ENCODE measurements at places on chromosomes 6 and 20. TPM values are rescaled to one million over a fixed set of nuclear protein-coding genes. Genes with fewer than 3 reads are reported as not detected.

- DNase-seq = no peak
Measured at GRCh38 chr20:13271977-13272975, 51.2 kb downstream of the ISM1 start.

LPIN3 gene
- 0.77 TPM for total RNA-seq

PKHD1 gene
- total RNA-seq = not detected

HLA-DQB1 gene
- total RNA-seq = 9.7 TPM

GABRR2 gene
- 0.50 TPM for total RNA-seq

PACRG gene
- total RNA-seq = not detected

- no peak for DNase-seq
Measured at GRCh38 chr20:15236812-15237211, 899.4 kb upstream of the FLRT3 start.

GRCh38 chr6:73503027-73503772, 17.6 kb downstream of the EEF1A1 start:
- DNase-seq = no peak

GRCh38 chr6:163944897-163945296, 530.4 kb downstream of the QKI start:
- DNase-seq = no peak

- DNase-seq = no peak
Measured at GRCh38 chr6:90896075-90896547, 309.2 kb upstream of the MAP3K7 start.

- DNase-seq = no peak
Measured at GRCh38 chr6:27541212-27541932, 68.5 kb upstream of the ZNF184 start.

DNA sequence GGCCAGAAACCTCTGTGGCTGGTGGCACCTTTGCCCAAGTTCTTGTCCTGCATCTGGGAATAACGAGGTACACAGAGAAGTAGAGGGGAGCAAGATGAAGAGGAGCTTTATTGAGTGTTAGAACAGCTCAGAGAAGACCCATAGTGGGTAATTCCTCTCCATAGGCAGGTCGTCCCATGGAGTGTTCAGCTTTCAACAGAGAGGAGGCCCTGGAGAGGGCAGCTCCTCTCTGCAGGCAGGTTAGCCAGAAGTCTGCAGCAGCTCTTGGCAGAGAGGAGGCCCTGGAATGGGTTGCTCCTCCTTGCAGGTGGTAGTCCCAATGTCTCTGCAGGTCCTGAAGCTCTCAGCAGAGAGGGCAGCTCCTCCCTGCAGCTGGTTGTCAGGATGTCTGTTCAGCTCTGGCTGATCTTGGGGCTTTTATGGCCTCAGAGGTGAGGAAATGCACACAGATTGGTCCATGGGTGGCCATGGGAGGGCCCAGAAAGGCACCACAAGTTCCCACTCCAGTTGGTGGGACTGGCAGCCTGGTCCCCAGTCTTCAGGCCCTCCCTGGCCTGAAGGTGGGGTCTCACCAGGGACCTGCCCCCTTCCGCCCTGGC, 89.0 kb downstream of the IPCEF1 start:
- peak; percentile 17 for DNase-seq

DNA sequence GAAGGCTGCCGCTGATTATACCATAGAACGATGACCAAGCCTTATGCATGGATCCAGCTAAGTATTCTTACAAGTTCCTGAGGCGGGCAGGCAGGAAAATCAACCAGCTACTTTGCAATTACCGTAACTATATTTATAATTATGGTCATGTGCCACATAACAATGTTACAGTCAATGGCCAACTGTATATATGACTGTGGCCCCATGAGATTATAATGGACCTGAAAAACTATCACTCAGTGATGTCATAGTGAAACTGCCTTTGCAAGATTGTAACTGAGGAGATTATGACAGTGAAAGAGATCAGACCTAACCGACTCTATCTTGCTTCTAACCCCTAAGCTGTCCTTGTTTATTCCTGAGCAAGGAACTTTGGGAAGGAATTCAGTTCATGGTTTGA, 33.1 kb upstream of the FAM135A start:
- DNase-seq = no peak

DNA sequence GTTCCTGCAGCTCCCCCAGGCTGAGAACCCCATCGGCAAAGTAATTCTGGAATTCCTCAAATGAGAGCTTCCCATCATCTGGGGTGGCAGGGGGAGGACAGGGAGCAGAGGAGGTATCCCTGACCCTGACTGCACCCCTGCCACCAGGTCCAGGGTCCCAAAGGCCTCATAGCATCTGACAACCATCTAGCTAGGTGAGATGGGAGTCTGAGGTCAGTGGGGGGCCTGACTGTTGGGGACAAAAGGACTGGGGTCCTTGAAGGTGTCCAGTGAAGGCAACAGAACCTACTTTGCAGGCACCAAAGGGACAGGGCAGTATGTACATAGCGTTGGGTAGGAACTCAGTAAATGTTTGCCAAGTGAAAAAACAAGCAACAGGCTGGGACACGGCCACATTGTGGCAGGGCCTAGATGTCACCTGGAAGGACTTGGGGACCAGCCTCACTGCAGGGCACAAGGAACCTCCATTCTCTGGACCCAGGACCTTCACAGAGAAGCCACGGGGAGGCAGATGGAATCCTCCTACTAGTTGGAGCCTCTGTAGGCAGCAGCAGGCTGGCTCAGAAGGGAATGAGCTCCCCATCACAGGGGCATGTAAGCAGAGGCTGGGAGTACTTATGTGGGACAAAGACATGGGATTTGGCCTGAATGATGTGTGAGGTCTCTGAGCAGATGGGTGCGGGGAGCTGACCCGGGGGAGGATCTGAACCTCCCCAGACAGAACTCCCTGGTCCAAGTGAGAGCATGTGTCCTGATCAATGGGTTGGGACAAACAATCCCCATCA, 3.3 kb downstream of the NECAB3 start:
- DNase-seq = no peak

DNA sequence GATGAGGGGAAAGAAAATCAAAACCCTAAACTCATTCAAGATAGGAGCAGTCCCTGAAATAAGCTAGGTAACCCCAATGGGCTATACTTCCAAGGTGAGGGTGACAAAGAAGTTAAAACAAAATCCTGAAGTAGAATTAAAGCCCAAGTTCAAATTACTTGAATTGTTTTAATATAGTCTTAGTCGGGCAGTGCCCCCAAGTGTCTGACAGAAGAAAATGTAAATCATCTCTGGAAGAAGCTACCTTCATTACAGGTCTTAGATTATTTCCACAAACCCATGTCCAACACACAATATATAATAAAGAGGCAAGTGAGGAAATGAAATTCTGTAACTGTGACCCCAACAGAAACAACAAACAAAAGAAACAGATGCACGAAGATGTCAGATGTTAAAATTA, 36.8 kb upstream of the L3MBTL3 start:
- DNase-seq = no peak

DNA sequence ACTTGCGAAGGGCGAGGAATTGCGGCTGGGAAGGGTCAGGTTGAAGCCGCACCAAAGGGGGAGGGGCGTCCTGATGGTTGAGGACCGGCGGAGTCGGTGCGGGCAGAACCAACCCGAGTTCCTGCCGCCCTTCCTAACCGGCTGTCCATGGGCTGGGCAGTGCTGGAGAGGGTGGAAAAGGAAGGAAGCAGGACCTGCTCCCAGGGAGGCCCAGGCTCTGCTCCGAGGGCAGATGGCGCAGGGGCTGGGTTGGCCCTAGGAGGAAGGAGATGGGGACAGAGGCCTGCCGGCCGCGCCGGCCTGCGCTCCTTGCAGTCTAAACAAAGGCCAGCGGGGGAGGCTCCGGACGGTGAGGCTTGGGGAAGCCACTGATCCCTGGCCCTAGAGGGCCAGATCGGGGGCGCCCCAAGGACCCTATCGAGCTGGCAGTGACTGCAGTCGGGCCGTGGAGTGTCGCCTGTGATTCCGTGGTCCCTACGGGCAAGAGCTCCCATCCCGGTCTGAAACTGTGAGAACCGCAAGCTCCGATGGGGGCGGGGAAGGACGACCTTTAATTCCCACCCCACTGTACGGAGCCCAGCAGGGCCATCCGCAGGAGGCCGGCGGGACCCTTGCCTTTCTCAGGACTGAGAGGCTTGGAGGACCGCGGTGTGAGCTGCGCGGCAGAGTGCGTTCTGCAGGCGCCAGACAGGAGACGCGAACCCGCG, 39.4 kb downstream of the YTHDF1 start:
- DNase-seq = no peak

DNA sequence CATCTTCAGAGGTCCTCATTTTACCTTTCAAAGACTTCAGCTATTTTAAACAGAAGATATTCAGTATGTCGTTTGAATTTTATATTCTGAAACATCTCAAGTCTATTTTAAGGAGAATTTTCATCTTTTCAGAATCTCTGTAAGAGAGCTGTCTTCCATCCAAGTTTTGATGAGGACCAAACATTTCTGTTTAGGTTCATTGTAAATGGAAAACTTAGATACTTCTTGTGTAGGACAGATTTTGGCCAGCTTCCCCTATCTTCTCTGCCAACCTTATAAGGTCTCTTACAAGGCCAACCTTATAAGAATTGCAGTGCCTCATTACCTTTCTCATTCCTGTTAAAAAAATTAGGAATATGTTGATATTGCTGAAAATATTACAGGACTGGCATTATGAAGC, 88.1 kb downstream of the AKAP7 start:
- DNase-seq = no peak

CLIC5 gene
- total RNA-seq = 8.5 TPM

GRCh38 chr6:160217073-160217472, 41.5 kb downstream of the SLC22A2 start:
- DNase-seq = no peak

GRCh38 chr6:13741365-13741764, 29.7 kb upstream of the RANBP9 start:
- DNase-seq = no peak

DNA sequence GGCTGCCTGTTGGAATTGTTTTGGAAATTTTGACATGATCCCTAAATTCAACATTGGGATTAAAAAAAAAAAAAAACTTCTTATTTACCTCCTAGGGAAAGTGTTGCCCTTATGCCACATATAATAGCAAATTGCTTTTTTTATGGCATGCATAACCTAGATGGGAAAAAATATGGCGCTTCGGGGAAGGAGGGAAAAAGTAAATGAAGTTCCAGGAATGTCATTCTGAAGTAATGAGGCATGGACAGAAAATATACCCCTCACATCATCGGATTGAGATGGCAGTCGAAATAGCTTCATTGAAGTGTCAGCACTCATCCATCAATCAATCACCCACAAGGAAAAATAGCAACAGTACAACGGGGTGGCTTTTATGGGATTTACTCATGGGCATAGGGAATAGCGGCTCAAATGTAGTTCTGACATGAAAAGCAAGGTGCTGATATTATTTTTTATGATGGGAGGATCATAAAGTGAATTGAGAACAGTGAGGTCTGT, 104.8 kb downstream of the ZNF217 start:
- no peak for DNase-seq

SDCBP2 gene
- total RNA-seq = 4.4 TPM

DNA sequence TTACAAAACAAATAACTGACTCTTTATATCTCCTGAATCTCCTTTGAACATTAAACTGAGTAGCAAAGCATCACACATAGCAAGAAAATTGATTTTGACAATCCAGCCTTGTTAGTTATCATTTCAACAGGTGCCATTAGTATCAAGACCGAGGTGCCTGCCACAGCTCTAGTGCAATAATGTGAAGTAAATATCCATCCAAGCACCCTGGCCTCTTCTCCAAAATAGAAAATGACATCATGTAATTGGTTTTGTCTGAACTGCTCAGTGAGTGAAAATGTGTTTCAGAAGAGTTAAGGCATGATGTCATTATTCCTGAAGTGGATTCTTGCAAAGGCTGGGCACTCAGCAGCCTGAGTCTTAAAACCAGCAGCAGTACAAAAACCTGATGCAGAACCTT, 341.4 kb downstream of the PLCB1 start:
- DNase-seq = no peak

HTR1E gene
- total RNA-seq = not detected

GPR63 gene
- total RNA-seq = 1.5 TPM

- no peak for DNase-seq
Measured at GRCh38 chr20:15224199-15224598, 886.8 kb upstream of the FLRT3 start.

GRCh38 chr6:169510871-169511270, 191.0 kb downstream of the WDR27 start:
- no peak for DNase-seq

DNA sequence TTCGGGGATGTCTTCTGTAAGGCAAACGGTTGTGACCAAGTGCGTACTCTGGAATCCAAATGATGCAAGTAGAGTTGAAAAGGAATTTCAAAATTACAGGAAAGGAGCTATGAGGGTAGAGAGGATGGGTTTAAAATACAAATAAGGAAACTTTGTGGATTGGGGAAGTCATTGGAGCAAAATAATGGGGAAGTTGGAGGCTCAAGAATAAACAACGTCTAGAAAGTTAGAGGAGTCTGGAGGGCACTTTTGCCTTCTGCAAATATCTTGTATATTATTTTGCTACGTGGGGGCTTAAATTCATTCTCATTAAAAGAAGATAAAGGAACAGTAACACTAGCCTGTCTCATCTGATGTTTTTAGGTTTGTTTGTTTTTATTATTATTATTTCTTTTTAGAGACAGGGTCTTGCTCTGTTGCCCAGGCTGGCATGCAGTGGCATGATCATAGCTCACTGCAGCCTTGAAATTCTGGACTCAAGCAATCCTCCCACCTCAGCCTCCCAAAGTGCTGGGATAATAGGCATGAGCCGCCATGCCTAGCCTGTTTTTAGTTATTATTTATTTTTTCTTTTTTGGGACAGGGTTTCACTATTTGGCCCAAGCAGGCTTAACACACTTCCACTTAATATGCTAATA, 55.0 kb upstream of the TNFAIP3 start:
- no peak for DNase-seq

FKBP1A gene
- total RNA-seq = 247 TPM

- no peak for DNase-seq
Measured at GRCh38 chr20:60100780-60101179, 142.6 kb downstream of the CDH26 start.

DNA sequence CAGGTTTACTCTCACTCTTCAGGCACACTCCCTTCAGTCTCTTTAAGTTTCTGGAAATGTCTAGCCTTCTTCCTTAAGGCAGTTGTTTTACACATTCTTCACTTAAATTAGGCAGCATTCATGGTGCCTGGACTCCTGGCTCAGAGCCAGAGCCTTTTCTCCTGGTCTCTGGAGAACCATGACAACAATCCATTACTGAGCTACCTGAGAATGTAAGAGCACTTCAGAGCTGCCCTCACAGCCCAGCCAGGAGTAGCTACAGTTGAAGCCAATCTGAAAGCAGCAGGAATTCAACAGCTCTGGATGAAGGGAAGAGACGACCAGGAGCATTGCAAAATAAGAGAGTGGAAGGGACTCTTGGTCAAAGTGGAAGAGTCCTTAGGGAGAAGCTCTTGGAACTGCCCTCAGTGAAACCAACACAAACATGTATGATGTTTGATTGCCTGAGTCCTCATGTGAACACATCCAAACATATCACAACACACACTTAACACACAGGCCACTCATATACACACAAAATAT, 416.8 kb upstream of the SPTLC3 start:
- no peak for DNase-seq

DNA sequence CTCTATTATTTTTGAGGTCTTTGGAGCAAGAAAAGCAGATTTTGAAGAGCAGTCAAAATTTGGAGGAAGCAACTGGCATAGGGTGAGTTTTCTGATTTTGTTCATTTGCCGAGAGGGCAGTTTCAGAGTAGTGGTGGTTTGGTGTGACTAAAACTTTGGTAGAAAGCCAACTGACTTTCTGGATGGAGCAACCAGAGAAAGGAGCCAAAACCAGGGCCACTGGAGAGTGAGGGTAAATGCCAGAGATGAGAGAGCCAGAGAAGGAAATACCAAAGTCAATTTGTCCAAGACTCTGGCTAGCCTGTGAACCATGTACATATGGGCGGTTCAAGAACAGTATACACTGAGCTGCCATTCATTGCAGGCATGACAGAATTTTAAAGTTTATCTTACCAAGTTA, 40.5 kb upstream of the ZBTB24 start:
- DNase-seq = no peak

Measured in activated CD4-positive, alpha-beta memory T cell treated with anti-CD3 and anti-CD28 coated beads for 36 hours (primary cell).